ENCODE measurements at places on chromosomes 6 and 20.

GRCh38 chr20:57842720-57843119 lies 132.9 kb upstream of the PMEPA1 start:
- no peak for DNase-seq

GRCh38 chr6:137737836-137738596 lies 129.0 kb upstream of the TNFAIP3 start:
- DNase-seq: no peak

DNA sequence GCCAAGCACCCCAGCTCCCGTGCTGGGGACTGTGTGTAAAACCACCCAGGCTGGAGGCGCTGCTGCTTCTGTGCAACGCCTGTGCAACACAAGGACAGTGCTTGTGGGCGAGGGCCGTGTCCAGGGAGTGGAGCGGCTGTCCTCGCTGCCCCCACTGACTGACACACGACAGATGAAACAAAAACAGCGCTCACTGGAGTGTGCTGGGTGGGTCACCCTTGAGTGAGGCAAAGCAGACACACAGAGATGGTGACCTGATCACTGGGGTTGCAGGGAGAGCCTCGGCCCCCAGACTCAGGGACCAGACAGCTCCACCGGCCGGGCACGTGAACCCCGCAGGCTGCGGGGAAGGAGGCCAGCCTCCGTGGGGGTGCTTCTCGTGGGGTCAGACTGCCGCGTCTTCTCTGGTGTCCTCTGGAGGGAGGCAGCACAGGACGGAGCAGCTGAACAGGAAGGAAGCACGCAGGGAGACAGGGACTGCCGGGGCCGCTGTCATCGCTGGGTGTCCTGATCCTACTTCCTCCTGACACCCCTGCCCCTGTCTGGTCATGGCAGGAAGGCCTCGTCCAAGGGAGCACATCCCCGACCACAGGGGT lies 75.9 kb upstream of the CST7 start:
- DNase-seq: no peak

GRCh38 chr6:95518630-95519227 lies 58.6 kb upstream of the MANEA start:
- DNase-seq: no peak

DNA sequence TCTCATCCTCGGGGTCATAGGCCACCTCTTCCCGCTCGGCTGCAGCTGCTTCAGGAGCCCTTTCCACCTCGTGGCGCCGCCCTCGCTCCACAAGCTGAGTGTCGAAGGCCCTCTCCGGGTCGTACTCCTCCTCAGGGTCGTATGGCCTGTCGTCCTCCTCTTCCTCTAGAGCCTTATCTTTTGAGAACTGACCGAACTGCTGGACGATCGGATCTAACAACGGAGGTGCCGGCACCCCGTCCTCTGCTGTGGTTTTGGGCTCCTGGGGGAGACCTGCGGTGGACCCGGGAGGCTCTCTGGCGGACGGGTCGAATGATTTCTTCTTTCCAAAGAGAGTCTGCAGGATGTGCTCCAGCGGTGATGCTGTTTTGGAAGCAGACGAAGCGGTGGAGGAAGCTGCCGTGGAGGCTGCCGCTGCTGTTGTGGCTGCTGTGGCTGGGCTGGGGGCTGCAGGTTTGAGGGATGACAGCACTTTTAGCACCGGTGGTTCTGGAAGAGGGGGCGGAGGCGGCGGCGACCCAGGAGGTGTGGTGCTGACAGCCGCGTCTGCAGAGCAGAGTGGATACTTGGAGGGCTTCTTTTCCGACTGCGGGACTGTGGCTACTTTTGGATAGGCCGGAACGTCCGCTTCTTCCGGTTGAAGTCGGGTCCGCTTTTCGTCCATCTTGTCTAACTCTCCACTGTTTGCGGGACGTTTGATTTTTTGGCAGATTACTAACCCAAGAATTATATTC lies 20.2 kb upstream of the TCFL5 start:
- no peak for DNase-seq

DNA sequence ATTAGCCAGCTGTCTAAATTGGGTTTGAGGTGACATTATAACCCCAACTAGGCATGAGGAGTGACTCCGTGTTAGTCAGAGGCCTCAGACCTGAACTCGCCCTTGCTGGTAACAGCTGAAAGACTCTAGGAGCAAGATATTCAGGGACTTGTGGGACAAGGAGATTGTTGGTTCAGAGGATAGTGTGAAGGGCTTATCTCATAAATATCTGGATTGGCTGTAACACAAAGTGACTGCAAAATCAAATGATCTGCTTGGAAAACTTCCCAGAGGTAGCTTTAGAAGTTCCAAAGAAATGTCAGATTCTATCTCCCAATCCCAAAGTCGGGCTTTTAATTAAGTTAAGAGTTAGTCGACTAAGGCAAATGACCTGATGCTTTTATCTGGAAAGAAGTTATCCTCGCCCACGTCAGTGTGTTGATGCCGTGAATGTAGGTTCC lies 72.4 kb downstream of the TULP4 start:
- DNase-seq: no peak

- DNase-seq: no peak
These were observed 516.7 kb downstream of the CBLN4 start for GRCh38 chr20:55488593-55488992.

- DNase-seq: peak; percentile 71
These were observed at the start of gene C6orf62 for GRCh38 chr6:24719125-24719971. C6orf62 (minus strand) TSS chr6:24719154; CDS start chr6:24718668, 486 bp downstream.

GRCh38 chr20:51319522-51319921 lies 223.0 kb downstream of the NFATC2 start:
- DNase-seq: no peak

DNA sequence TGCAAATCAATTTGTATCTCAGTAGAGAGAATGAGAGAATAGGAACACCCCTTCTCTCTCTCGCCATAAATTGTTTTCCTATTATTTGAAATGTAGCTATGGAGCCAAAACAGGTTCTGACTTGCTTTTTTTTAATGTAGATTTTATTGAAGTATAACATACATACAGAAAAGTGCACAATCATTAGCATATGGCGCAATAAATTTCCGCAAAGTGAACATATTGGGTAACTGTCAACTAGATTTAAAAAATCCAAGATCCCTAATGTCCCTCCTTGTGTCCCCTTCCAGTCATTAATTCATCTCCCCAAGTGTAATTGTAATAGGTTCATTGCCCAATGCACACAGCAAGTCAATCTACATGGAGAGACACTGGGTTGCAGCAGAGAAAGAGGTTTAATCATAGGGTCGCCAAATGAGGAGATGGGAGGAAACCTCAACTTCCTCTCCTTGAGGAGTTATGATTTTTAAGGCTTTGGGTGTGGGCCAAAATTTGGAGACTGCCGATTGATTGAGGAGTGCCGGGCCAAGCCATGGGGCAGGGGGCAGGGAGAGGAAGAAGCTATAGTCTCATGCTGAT lies 43.3 kb upstream of the TGM3 start:
- no peak for DNase-seq

- DNase-seq: no peak
These were observed 21.8 kb downstream of the LMBRD1 start for GRCh38 chr6:69774740-69775584.
